Chondrocyte (in vitro differentiated cells): ENCODE measurements at places on chromosomes 13 and 19. TPM values are rescaled to one million over a fixed set of nuclear protein-coding genes. Genes with fewer than 3 reads are reported as not detected.

DNA sequence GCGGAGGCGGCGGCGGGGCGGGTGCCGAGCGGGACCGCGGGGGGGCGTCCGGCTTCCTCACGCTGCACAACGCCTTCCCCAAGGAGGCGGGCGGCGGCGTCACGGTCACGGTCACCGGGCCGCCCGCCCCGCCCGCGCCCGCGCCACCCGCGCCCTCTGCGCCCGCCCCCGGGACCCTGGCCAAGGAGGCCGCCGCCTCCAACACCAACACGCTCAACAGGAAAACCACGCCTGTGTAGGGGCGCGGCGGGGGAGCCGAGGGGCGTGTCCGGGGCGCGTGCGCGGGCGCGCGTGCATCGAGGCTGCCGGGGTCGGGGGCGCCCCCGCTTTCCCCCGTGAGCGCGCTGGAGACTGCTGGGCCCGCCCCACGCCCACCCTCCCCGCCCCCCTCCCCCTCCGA lies 8.8 kb upstream of the CACNG6 start:
- H3K36me3 ChIP-seq, result peaks cover 7% of the 10 kb centered on the region
- H3K4me3 ChIP-seq, result no peak overlapping the region
- peaks cover 16% of the 10 kb centered on the region for H3K4me1 ChIP-seq
- H3K27me3 ChIP-seq, result peaks cover 35% of the 10 kb centered on the region

- H3K36me3 ChIP-seq, result peaks cover 42% of the 10 kb centered on the region
- no peaks in the 10 kb centered on the region for H3K27me3 ChIP-seq
- H3K4me3 ChIP-seq, result no peak overlapping the region
- H3K4me1 ChIP-seq, result peaks cover 44% of the 10 kb centered on the region
- H3K27ac ChIP-seq, result no peak overlapping the region
Measured at GRCh38 chr13:20988909-20989655, 72.3 kb downstream of the LATS2 start.

DNA sequence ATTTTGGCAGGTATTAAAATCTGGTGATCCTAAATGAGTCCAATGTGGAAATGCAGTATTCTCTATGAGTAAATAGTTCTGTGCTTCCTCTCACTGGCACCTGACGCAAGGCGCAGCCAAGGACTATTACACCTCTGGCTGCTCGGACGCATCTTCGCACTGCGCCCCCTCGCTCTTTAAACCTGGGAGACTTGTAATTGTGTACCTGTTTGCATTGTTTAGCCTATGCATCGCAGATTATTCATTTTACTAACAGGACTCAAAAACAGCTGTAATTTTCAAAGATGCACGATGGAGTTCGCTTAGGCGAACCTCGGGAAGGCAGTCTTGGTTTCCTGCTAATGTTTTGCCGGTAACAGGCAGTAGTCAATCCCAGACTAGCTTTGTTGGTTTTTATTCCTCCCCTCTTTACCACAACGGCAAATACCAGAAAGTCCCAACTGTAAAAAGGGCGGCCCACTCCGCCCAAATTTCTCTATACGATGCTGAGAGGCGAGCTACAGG lies 113.2 kb downstream of the KCNRG start:
- peaks cover 42% of the 10 kb centered on the region for H3K4me1 ChIP-seq
- no peaks in the 10 kb centered on the region for H3K36me3 ChIP-seq

DNA sequence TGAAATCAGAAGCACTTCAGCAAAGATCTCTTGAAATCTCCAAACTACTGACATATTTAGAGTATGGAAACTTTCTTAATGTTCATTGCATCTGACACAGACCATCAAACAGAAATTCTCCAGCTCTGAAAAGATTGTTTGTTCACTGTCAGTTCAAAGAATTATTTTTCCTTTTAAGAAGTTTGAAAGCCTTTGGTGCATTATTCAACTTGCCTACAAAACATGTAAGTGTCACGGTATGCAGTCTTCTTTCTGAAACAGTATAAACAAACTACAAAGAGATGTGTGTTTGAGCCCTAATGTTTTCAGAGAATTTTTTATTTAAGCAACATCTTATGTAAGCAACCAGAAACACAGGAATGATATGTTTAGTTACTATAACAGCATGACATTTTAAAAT lies 125.4 kb downstream of the FGF14 start:
- H3K4me1 ChIP-seq, result no peaks in the 10 kb centered on the region
- DNase-seq, result no peak
- no peaks in the 10 kb centered on the region for H3K36me3 ChIP-seq
- H3K27me3 ChIP-seq, result peaks cover 8% of the 10 kb centered on the region
- no peak overlapping the region for H3K27ac ChIP-seq

- no peak for DNase-seq
- H3K4me1 ChIP-seq, result peaks cover 66% of the 10 kb centered on the region
- H3K4me3 ChIP-seq, result peak overlapping the region; percentile 39
- H3K27ac ChIP-seq, result peak overlapping the region; percentile 97
- peaks cover 30% of the 10 kb centered on the region for H3K36me3 ChIP-seq
- H3K27me3 ChIP-seq, result no peaks in the 10 kb centered on the region
Measured at GRCh38 chr19:41327576-41328156, 17.7 kb downstream of the CCDC97 start.

- H3K36me3 ChIP-seq, result no peaks in the 10 kb centered on the region
- H3K27ac ChIP-seq, result no peak overlapping the region
- H3K4me3 ChIP-seq, result no peak overlapping the region
- no peak for DNase-seq
Measured at GRCh38 chr13:33401238-33401637, 115.7 kb upstream of the STARD13 start.

- no peaks in the 10 kb centered on the region for H3K4me1 ChIP-seq
- no peak overlapping the region for H3K27ac ChIP-seq
- DNase-seq, result no peak
- H3K4me3 ChIP-seq, result no peak overlapping the region
- H3K36me3 ChIP-seq, result no peaks in the 10 kb centered on the region
- H3K27me3 ChIP-seq, result no peaks in the 10 kb centered on the region
Measured at GRCh38 chr19:21233691-21234090, 91.9 kb downstream of the ZNF431 start.

DNA sequence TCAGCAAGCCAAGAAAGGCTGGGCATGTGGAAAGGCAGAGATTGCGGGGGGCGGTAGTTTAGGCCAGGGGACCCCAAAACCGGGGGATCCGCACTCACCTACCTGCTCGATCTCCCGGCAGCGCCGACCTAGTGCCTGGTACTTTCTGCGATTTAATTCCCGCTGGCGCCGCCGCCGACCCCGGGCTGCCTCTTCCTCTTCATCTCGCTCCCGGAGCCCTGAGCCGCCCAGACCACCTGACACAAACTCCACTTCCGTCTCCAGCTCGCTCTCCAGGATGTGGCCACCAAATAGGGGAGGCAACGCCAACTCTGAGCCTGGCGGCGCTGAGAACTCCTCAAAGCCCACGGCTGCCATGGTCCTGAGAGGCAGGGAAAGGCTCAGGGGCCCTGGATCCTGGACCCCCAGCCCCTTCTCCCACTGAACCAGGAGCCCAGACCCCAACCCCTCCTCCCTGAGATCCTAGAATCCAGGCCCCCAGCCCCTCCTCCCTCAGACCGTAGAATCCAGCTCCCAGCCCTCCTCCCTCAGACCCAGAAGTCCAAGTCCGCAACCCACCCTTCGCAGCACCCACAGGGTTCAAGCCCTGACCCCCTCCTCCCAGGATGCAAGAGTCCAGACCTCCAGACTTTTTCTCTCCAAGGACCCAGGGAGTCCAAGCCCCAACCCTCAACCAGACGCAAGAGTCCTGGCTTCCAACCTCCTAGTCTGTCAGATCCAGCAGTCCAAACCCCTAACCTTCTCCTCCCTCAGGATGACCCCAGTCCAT lies 933 bp downstream of the TFPT start:
- H3K36me3 ChIP-seq, result peaks cover 9% of the 10 kb centered on the region
- peaks cover 32% of the 10 kb centered on the region for H3K4me1 ChIP-seq
- DNase-seq, result no peak
- peak overlapping the region; percentile 85 for H3K4me3 ChIP-seq
- no peaks in the 10 kb centered on the region for H3K27me3 ChIP-seq

- no peak overlapping the region for H3K27ac ChIP-seq
- H3K27me3 ChIP-seq, result peaks cover 34% of the 10 kb centered on the region
- no peak overlapping the region for H3K4me3 ChIP-seq
- no peaks in the 10 kb centered on the region for H3K4me1 ChIP-seq
- no peak for DNase-seq
Measured at GRCh38 chr19:41734585-41734984, 20.7 kb upstream of the CEACAM6 start.

DNA sequence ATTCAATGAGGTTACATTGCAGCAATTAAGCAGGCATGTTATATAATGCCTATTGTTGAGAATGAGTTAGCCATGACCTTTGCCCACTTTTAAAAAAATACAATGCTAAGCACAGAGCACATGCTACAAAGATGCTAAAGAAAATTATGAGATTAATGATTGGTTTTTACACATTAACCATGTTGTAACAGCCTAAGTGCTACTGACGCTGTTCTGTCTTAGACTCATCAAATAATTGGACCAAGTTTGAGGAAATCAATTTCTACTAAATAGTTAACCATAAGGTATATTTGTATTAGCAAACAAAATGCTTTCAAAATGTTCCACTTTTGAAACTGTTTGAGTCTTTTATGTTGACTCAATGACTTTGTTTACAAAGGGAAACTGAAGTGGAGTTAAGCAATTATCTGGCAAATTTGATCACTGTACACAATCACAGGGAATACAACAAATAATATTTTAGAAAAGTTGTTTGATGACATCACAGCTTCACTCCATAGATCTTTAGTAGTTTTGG lies 14.3 kb downstream of the MIR17HG start:
- no peak overlapping the region for H3K27ac ChIP-seq
- no peak for DNase-seq
- H3K4me1 ChIP-seq, result peaks cover 25% of the 10 kb centered on the region
- H3K4me3 ChIP-seq, result no peak overlapping the region

GRCh38 chr19:1382250-1382649 lies 1.5 kb upstream of the NDUFS7 start:
- H3K36me3 ChIP-seq, result peaks cover 2% of the 10 kb centered on the region
- H3K4me3 ChIP-seq, result no peak overlapping the region
- H3K27me3 ChIP-seq, result no peaks in the 10 kb centered on the region

DNA sequence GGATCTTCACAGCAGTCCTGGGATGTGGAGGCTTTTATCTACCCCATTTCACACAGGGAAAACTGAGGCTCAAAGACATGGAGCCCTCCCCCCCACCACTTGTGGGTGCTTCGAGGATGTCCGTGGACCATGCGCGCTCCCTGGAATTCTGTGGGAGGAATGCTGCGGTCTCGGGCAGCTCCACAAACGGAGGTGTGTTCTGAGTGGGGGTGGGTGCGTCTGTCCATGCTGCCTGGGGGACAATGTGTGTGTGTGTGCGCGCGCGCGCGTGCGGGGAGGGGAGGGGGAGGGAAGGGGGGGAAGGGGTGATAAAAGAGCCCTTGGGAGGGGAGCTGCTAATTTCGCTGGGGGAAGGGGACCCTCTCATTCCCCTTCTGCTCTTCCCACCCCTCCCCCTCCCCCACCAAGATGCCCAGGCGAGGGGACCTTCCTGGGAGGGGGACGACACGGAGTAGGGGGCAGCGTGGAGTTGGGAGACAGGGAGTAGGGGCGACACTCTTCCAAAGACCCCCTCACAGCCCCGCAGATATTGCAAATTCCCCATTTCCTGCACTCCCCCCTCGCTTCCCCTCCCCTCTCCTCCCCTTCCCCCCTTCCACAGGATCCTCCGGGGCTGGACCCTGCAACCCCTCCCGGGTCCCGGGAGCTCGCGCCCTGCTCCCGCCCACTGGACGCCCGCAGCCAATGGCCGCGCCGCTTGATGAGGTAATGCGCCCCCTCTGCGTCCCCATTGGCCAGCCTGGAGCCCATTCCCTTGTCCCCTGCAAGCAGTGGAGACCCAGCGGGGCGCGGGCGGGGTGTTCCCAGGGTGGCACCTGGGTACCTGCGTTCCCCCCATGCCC lies 18.9 kb upstream of the ZNRF4 start:
- peaks cover 11% of the 10 kb centered on the region for H3K27me3 ChIP-seq
- peak overlapping the region; percentile 66 for H3K4me3 ChIP-seq
- H3K36me3 ChIP-seq, result no peaks in the 10 kb centered on the region
- no peak for DNase-seq

DNA sequence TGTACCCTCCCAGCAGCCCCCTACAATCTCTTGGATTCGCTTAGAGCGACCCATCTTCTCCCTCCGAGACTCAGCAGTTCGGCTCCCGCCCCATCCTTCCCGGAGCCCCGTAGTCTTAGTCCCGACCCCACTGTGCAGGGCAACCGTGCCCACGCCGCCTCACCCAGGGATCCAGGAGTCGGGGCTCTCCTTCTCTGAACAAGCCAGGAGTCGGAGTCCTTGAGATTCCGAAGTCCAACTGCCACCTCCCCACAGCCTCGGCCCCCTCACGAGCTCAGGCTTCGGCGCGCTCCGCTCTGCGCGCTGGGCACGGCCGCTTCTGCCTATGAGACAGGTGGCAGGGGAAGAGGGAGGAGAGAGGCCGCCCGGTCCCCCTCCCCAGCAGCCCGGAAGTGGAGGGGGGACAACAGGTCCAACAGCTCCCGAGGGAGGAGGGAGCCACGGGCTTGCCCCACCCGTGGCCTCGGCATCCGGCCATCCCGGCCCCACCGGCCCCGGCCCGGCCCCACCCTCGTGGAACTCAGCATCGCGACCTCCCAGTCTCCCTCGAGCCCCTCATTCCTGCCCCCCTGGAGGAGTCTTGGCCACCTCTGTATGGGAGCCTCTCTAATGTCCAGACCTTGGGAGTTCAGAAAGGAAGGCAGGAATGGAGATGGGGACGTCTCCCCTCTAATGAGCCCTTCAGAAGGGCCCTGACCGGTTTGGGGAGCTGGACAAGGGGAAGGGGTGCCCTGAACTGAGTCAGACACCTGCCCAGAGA lies at the start of gene PHLDB3:
PHLDB3 (minus strand) TSS at position 321 of the 760 bp plus-strand sequence. CDS start 628 bp downstream, outside the sequence.
- peak within 1 kb of the TSS; percentile 91 for H3K27ac ChIP-seq
- H3K4me1 ChIP-seq, result peaks cover 14% of the 10 kb centered on the region
- H3K4me3 ChIP-seq, result peak within 1 kb of the TSS; percentile 94
- DNase-seq, result no peak
- peaks cover 14% of the 10 kb centered on the region for H3K36me3 ChIP-seq

Gene ZNF497
- total RNA-seq, result 0.65 to 0.69 TPM (median 0.68 TPM) in 3 replicates

Gene MYO16
- total RNA-seq, result 0.05 to 0.15 TPM (median 0.12 TPM) in 3 replicates

Gene GPR12
- total RNA-seq, result not detected in 3 replicates
